Activated CD4-positive, CD25-positive, alpha-beta regulatory T cell treated with anti-CD3 and anti-CD28 coated beads, Interleukin-2, amount 50 U/mL, for 16 hours (primary cell): ENCODE measurements at places on chromosomes 6 and 20.
A peak's percentile ranks its signal among the peaks of the same experiment; 100 is the strongest.

GRCh38 chr6:130838951-130839350, 11.7 kb downstream of the SMLR1 start:
- no peak for DNase-seq

DNA sequence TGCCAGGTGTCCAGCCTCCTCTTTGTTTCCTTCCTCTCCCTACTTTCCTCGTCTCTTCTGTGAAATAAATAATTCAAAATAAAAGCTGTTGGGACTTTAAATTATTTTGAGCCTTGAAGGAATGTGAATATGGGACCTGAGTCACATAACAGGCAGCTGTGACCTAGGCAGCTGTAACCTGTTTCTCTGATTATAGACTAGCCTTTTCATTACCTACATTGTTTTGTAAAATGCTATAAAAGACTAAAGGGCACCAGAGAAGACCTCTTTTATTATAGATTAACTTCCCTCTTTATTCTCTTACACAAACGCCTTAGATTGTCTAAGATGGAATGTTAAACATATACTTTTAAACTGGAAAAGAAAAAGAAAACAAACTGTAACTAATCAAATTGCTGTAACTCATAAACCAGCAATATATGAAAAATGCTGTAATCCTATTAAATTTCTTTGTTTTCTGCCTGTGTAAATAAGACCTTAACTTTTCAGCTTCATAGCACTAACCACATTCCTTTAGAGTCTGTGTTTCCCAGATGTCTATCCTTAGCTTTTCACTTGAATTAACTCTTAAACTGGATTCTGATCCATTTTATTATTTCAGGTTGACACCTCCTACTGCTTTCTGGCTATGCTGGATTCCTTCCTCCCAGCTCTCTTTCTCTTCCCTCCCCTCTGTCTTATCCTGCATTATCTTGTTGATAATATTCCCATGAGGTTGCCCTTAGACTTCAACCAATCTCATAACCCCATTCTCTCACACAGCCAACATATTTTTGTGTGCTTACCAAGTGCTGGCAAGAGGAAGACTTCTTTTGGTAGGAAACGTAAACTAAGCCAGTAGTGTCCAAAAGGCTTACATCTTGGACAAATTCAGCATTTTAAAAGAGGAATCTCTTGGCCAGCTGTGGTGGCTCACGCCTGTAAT, 69.2 kb downstream of the TPD52L1 start:
- no peak for DNase-seq

DNA sequence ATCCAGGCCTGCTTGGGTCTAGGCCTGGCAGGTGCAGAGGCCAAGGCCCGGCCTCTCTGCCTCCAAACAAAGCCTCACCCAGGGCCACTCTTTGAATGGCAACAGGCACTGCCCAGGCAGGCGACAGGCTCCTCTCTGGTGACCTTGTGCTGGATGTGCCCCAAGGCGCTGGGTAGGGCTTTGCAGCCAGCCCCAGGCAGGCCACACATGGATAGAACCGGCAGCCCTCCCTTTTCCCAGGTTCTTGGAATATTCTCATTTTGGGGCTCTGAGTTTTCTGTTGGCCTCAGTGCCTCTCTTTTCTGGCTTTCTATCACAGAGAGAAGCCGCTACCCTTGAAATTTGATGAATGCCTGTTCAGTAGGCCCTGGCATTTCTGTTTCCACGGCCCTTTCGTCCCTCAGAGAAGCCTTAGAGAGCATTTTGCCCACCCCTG, 18.9 kb downstream of the PKIG start:
- DNase-seq, result no peak

- DNase-seq, result no peak
Measured at GRCh38 chr6:86456821-86457220, 480.5 kb upstream of the HTR1E start.

DNA sequence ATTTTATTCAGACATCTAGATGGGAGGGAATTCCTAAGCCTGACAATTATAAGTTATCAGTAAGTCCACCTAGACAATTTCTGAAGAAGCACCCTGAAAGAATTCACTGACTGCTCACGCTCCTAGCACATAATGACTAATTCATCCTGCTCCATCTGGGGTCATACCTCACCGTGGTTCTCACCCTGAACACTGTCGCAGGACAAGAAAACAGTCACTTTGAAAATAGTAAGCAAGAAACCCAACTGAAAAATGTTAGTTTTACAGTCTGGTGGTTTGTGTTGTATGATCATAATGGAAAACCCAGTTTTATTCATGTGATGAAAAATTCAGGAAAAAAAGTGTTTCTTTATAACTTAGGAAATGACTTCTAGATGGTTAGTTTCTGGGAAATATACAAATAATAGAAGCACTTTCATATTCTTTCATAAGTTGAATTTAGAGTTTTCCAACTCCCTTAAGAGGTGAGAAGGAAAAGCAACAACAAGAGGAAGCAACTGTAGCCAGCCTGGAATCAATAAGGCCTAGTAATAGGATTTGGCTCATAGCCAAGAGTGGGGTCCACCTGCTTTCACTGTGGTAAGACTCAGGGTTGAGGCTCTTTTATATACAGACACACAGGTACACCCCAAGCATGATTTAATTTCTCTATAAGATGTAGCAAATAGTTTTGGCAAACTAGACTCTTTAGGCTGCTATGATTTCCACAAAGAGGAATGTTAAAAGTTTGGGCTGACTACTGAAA, 94.1 kb downstream of the HIVEP2 start:
- no peak for DNase-seq

GRCh38 chr6:43939281-43940070, 169.5 kb downstream of the VEGFA start:
- DNase-seq, result no peak

DNA sequence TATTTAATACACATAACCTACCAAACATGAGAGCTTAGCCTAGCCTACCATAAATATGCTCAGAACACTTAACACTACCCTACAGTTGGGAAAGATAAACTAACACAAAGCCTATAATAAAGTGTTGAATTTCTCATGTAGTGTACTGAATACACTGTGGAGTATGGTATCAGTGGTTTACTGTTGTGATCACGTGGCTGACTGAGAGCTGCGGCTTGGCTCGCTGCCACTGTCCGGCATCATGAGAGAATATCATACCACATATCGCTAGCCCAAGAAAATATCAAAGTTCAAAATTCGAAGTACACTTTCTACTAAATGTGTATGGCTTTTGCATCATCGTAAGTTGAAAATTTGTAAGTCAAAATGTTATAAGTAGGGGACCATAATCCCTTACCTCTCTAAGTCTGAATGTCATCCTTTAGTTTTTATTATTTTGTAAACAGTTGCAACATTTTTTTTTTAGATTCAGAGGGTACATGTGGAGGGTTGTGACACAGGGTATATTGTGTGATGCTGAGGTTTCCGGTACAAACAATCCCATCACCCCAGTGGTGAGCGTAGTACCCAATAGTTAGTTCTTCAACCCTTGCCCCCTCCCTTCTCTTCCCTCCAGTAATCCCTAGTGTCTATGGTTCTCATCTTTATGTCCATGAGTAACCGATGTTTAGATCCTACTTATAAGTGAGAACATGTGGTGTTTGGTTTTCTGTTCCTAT, 14.6 kb upstream of the TAAR1 start:
- no peak for DNase-seq

DNA sequence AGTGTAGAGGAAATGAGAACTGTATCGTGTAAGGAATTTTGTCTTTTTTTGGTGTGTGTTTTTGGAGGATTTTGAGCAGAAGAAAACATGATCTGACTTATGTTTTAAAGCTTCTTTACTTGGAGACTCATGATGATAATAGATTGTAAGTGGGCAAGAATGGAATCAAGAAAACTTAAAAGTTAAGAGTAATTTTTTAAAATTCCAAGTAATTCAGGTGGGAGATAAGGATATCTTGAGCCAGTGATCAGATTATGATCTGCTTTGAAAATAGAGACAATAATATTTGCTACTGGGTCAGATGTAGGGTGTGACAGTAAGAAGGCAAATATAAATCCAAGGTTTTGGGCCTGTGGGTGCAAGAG, 734 bp downstream of the ZSCAN26 start:
- no peak for DNase-seq

- DNase-seq, result no peak
Measured at GRCh38 chr6:129130959-129131681, 248.2 kb downstream of the LAMA2 start.

DNA sequence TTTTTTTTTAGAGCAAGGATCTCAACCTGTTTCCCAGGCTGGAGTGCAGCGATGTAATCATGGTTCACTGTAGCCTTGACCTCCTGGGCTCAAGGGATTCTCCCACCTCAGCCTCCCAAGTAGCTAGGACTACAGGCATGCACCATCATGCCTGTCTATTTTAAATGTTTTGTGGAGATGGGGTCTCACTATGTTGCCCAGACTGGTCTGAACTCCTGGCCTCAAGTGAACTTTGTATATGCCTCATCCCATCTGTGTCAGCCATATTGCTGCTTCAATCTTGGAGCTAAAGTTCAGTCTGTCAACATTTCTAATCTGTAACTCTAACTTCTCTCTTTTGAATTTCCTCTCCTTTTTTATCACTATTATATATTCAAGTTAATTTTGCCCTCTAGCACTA, 54.3 kb downstream of the CD164 start:
- no peak for DNase-seq

- DNase-seq, result no peak
Measured at GRCh38 chr6:141587482-141588266, 545.1 kb upstream of the GJE1 start.

GRCh38 chr6:132760256-132760655, 2.6 kb upstream of the VNN2 start:
- no peak for DNase-seq

DNA sequence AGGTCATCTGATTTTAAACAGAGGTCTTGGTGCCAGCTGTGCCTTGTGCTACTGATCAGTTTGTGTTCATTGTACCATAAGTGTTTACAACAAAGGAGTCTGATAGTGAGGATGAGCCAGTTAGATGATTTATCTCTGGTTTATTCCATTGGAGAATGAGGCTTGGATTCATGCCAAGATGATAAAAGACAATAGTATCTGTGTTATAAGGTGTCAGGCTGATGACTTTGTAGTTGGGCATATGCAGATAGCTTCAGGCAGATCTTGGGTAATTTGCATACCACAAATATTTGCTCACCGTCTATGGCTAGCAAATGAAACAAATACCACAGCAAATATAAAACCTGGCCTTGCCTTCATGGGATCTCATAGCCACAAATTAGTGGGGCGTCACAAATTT, 43.3 kb upstream of the PHACTR2 start:
- DNase-seq, result no peak

DNA sequence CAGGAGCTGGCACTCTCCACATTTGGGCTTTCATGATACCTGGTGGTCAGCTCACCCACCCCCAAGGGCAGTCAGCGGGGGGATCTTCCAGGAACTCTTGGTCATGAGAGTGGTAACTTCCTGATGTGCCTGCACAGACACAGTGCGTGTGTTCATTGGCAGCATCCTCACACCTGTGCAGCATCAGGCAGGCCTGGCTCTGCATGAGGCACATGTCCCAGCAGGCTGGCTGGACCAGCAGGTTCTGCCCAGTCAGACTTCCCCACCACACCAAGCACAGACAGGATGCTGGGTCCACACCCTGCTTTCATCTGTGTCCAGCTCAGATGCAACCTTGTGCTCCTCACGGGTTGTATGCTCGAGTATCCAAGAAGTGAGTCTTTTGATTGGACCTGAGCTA, 15.7 kb upstream of the UNC93A start:
- DNase-seq, result no peak

DNA sequence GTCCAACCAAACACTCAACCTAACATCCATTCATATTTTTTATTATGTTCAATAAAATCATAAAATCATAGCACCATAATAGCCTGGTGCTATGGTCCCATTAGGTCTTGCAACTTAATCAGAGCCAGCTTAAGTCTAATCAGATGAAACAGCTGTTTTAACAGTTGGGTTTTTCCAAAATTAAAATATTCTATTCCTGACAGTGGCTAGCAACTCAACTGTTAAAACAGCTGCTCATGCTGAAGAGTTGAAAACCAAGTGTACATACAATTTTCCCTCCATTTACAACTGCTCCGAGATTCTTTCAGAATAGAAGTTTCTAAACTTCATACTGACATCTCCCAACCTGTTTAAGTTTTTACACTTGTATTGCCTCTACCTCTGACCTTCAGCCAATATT, 89.5 kb downstream of the UBE3D start:
- no peak for DNase-seq

- DNase-seq, result no peak
Measured at GRCh38 chr6:91490671-91491301, 903.9 kb upstream of the MAP3K7 start.

- no peak for DNase-seq
Measured at GRCh38 chr6:7071405-7071804, 36.4 kb upstream of the RREB1 start.

DNA sequence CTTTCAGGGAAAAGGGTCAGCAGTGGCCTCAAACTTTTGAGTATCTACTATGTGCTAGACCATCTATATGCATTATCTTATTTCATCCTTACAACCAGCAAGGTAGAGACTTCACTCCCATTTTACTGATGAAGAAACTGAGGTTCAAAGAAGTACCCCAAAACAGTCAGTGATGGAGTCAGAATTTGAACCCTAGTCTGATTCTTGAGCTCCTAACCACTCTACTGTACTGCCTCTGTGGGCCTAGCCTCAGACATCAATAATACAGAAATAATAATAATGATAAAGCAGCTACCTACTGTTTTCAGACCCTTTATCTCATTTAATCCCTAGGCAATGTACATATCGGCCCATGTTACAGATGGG, 8.4 kb downstream of the ADA start:
- no peak for DNase-seq

DNA sequence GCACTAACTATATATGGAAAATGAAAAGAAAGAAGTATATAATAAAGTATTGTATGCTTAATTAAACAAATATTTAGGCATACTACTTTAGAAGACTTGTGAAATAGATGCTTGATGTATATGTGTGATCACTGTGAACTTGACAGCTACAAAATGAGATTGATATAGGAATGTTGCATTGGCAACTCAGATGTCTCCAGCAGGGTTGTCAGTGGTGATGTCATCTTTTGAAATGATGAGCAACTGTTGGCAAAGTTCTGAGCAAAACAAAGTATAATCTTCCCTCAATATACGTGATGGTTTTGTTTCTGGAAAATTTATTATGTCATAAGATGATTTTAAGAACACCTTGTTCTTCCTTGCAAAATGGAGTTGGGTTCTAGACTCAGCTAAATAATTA, 133.8 kb downstream of the ARID1B start:
- no peak for DNase-seq

GRCh38 chr20:58832457-58832856, 18.2 kb downstream of the GNAS-AS1 start:
- no peak for DNase-seq

- DNase-seq, result no peak
Measured at GRCh38 chr20:32110173-32110704, 725 bp downstream of the TM9SF4 start.

- peak; percentile 82 for DNase-seq
Measured at GRCh38 chr6:34887753-34888513, at the start of gene TAF11. Gene TAF11, minus strand, starts transcription at chr6:34888042. Its CDS starts 85 bp downstream, at chr6:34887957.
